NCI-H1048 (cell line): ENCODE measurements at places on chromosomes 16 and 17.

DNA sequence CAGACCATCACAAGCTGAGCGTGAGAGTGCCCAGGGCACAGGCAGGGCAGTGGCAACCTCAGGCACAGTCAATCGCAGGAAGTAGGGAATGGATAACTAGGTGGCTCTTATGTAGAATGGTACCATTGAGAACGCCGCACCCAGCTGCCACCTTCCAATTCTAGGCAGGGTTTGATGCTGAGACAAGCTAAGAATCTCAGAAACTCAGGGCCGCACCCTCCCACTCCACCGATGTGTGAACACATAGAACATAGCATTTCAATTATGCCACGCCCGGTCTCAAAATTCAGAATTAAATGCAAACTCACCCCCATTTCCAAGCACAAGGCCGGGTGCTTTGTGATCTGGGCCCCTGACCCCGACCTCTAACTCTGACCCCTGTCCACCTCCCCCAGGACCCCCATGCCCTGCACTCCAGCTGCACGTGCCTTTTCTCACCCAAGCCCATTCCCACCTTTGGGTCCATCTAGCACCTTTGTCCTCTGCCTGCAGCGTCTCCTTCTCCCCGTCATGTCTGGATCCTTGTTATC, 178.4 kb downstream of the C16orf95 start:
- no peak for DNase-seq

DNA sequence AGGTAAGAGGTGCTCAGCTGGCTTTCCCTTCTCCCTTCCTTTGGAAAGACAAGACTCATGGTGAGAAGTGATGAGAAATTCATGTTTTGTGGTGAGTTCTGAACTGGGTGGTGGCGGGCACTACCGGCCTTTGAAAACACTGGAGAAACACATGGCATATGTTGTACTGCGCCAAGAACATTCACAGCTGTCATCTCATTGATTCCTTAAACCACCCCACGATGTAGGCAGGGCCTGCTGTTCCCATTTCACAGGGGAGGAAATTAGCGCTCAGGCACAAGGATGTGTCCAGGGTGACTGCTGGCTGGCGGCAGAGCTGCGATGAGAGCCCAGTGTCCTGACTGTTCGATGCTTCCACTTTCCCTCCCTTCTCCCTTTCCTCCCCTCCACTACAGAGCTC, 1.6 kb upstream of the DOC2B start:
- DNase-seq: no peak

DNA sequence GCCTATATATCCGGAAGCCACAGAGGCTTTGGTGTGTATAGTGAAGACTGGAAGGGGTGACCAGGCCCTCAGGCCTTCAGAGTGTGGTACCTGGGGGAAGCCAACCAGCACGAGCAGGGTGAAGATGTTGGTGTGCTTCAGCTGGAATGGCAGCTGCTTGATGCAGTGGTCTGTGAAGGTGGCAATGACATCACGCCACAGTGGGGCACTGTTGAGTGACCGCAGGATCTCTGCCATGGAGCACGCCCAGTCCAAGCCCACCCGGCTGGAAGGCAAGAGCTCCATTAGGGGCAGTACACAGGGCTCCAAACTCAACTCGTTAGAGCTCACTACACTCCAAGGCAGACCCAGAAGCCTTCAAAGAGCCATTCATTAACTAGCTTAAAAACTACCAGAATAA, 68.5 kb upstream of the ATP2A3 start:
- no peak for DNase-seq

- no peak for DNase-seq
Observed at GRCh38 chr17:15512071-15512709, 44.8 kb upstream of the CDRT4 start.

- DNase-seq: no peak
Observed at GRCh38 chr17:40068917-40069750, 6.4 kb downstream of the THRA start.

DNA sequence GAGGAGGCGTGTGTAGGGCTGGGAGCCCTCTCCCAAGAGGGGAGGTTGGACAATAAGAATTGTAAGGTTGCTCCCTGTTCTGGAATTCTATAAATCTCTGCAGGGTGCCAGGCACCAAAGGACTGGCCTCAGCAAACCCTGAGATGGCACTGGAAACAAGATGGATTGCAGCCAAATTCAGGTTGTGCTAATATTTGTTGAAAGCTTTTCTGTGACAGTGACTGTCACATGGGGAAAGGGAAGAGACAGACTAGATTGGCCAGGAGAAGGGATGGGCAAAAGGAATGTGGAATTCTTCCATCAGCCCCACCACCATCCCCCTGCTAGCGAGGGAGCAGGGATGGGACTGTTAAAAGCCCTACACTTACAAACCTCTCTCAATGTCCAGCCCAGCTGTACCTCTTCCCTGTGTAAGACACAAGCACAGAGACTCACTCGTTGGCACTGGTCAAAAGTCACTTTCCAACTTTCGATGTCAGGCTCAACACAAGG, 62.4 kb downstream of the SOX9 start:
- DNase-seq: no peak

DNA sequence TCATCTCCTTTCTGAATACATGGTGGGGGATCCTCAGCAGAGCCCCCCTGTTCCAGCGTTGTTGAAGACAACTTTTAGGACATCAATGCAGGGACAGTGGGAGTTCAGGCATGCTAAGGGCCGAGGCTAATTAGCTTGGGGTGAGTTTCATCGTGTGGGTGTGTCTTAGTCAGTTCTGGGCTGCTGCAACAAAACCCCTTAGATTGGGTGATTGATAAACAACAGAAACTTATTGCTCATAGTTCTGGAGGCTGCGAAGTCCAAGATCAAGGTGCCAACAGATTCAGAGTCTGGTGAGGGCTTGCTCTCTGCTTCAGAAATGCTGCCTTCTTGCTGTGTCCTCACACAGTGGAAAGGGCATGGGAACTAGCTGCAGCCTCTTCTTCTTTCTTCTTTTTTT, 214.0 kb downstream of the NTN1 start:
- DNase-seq: no peak

GRCh38 chr16:56327071-56327928, 98.0 kb downstream of the AMFR start:
- DNase-seq: no peak

- no peak for DNase-seq
Observed at GRCh38 chr16:79747688-79748087, 147.2 kb upstream of the MAF start.

- no peak for DNase-seq
Observed at GRCh38 chr17:16986391-16986790, 14.5 kb upstream of the TNFRSF13B start.

DNA sequence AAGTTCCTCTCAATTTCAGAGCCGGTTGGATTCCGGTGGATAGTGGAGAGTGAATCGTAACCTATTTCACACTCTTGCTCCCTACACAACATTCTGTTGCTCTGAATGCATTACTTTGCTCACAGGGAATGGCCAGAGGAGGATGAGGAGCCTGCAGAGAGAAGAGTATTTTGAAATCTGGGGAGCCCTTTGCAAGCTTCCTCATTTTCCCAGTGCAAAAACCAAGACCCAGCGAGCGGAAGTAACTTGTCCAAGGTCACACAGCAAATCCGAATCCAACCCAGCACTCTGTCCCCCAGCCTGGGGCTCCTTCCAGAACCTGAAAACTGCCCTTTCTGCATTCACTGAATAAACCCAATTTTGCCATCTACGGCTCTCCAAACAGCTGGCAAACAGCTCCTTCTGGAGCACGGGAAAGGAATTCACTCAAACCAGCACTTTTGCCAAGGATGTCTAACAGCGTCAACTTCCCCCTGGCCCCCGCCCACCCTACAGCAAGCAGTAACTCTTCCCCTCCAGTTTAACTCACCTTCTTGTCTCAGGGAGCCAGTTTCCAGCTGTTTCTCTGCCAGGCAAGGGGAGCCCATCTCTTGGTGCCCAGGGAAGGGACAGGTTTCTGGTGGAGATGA, 557 bp downstream of the KCNG4 start:
- DNase-seq: no peak

DNA sequence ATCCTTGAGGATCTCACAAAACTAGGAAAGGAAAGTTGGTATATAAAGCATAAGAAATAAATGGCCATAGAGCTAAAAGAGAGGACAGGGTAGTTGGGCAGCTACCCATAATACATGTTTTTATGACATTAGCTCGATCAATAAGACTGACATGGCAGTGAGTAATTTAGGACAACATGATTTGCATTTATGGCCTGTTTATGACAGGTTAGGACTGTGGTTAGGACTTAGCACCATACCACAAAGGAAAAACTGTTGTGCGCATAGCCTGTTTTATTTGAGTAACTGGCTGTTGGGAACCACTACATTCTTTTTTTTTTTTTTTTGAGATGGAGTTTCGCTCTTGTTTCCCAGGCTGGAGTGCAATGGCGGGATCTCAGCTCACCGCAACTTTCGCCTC, 18.0 kb upstream of the TRIM37 start:
- no peak for DNase-seq

DNA sequence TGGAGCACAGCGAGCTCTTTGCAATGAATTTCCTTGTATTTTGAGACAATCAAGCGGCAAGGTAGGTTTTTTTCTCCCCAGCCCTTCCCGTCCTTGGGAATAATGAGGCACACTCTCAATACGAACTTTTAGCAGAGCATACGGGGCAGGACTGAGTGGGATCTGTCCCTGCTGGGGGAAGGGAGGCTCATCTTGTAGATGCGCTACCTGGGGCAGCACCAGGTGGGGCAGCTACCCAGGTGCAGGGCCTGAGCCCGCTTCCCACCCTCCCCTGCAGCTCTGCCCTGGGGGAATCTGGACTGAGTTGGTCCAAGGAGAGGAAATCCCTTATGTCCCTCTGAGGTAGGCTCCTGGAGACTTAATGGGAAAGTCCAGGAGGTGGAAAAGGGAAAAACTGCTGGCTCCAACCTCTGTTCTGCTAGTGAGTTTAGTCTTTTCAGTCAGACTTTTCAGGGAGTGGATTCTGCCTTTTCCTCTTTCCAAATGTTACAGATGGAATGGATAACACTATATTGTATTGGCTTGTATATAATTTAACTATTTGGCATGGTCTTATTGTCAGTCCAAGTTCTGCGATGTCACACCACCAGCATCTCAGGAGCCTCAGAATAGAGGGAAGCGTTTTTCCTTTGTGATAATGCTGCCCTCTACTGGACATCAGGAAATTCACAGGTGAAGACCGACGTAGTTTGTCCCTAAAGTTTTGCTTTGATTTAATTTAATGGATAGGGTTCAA, 9.6 kb upstream of the CES1 start:
- DNase-seq: no peak

GRCh38 chr16:59500601-59501000, 766.5 kb upstream of the GOT2 start:
- DNase-seq: no peak

GRCh38 chr17:39246274-39246673, 20.5 kb upstream of the STAC2 start:
- no peak for DNase-seq

- no peak for DNase-seq
Observed at GRCh38 chr16:12366313-12366712, 389.8 kb downstream of the SNX29 start.

DNA sequence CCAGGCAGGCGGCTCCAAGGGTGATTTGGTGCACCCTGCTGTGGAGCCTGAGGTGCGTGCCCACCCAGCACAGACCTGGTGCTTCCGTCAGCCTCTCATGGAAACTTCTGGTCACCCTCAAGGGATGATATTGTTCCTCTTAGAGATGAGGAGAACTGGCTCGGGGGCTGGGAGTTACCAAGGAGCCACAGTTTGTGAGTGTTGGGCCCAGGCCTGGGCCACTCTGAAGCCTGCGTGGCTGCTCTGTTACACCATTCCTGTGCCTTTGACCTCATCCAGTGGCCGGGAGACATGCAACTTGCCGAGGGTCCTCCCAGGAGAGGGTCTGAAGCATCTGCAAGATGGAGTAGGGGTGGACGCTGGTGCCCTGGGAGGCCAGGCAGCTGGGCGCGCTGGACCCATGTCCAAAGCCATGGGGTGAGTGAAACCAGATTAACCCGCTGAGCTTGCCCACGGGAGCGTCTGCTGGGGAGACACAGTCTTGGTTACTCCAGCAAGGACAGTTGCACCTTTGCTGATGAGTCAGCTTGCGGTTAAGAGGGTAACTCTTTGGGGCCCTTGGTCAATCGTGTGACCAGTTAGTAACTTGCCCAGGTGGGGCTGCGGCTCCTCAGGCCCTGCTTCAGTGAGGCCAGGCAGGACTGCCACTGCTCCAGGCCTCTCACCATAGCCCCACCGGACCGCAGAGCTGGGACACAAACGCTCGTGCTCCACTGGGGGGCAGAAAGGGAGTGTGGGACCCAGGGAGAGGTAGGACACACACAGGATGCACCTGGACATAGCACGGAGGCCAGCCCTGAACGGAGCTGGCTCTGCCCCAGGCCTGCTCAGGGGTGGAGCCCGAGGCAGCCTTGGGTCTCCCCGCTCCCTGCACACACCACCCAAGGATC, 7.5 kb downstream of the C16orf90 start:
- DNase-seq: no peak

DNA sequence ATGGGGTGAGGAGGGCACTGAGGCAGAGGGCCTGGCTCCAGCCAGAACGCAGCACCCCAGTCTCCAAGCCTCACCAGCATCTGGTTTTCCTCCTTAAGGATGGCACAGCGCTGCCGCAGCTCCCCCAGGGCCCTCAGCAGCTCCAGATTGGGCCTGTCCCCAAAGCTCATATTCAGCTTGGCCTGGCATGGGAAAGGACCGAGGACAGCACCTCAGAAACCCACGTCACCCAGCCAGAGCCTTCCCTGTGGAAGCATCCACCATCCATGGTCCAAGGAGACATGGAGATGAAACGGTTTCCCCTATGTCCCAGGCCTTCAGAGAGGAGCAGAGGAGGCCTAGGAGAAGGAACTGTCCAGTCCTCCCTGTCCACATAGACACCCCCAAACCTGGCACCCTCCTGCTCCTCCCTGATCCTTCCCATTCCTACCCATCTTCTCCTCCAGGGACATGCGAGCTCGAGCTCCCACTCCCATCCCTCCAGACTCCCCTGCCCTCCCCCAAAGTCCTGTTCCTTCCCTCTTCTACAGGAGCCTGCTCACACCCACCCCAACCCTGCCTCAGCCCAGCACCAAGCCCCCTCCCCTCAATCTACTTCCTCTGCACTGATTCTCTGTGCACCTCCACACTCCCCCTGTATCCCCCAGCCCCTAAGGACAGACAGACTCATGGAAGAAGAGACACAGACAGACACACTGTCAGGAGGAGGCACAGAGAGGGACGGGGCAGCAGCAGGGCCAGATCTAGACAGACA, 1.8 kb downstream of the TSPOAP1 start:
- no peak for DNase-seq

GRCh38 chr16:47604306-47604705, 143.2 kb downstream of the PHKB start:
- DNase-seq: no peak

- no peak for DNase-seq
Observed at GRCh38 chr17:61260071-61260797, 139.4 kb upstream of the TBX2 start.

DNA sequence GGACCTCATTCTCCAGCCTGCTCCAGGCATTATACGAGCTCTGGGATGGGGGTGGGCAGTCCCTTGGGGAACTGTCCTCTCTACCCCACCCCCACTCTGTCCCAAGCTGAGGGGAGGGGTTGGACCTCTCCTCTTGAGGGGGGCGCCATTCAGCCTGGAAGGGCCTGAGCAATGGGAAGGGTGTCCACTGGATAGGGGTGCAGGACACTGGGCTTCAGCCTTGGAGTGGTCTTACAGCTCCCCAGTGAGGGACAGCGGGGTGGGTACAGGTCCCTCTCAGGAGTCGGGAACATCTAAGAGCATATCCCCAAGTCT, 9.5 kb upstream of the CBX8 start:
- DNase-seq: no peak
